ENCODE measurements at places on chromosomes 11 and 22. TPM values are rescaled to one million over a fixed set of nuclear protein-coding genes. Genes with fewer than 3 reads are reported as not detected.

The OR5D18 gene
- not detected for total RNA-seq

The KRTAP5-8 gene
- total RNA-seq: not detected

The CHKA gene
- total RNA-seq: 92.5 TPM

The DRICH1 gene
- total RNA-seq: not detected

The SPTBN2 gene
- 49.1 TPM for total RNA-seq

The OR51E2 gene
- total RNA-seq: not detected

The TMEM45B gene
- 0.38 TPM for total RNA-seq

The BACE1 gene
- total RNA-seq: 9.2 TPM

The RTN4R gene
- total RNA-seq: 33.4 TPM

The PICK1 gene
- total RNA-seq: 28.3 TPM

The YPEL1 gene
- 5.5 TPM for total RNA-seq

The LYVE1 gene
- total RNA-seq: 0.94 TPM

The CAPN5 gene
- 23.2 TPM for total RNA-seq

The CNIH2 gene
- total RNA-seq: 10.8 TPM

The MCAT gene
- total RNA-seq: 12.3 TPM

The TPH1 gene
- 0.43 TPM for total RNA-seq

The MUC15 gene
- not detected for total RNA-seq

The PDE3B gene
- total RNA-seq: 21.3 TPM

The FAT3 gene
- 78.0 TPM for total RNA-seq

- DNase-seq: no peak
These were observed 10.5 kb downstream of the MIF start for GRCh38 chr22:23904573-23905254.

DNA sequence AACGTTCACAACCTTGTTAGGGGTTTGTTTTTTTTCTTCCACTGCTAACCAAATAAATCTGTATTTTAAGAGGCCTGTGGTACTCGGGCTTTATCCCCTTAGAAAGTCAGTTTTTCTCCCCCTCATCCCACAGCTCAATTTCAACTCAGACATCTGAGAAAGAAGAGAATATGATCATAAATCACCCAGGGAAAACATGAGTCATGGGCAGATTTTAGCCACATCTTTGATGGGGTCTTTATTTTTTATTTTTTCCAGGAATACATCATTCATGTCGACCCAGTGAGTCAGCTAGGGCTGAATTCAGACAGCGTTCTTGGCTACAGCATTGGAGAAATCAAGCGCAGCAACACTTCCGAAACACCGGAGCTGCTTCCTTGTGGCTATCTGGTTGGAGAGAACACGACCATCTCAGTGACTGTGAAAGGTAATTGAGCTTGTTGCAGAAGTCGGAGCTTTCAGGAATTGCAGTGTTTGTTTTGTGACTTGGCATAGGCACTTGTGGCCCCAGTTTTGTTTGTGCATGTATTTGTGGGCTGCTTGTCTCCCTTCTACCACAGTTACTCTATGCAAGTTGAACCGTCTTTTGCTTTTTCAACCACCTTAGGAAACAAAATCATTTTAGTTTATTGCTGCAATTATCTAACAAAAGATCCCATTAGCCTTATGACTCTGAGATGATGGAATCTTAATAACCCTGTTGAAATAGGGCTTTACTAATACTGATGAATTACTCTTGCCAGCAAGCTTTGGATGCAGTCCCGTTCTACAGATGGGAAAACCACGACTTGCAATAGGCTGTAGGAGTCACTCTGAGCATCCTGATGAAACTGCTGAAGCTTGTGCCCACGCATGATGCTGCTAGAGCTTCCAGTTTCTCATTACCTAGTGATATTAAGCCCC is 62.7 kb downstream of the DBX1 start:
- no peak for DNase-seq

DNA sequence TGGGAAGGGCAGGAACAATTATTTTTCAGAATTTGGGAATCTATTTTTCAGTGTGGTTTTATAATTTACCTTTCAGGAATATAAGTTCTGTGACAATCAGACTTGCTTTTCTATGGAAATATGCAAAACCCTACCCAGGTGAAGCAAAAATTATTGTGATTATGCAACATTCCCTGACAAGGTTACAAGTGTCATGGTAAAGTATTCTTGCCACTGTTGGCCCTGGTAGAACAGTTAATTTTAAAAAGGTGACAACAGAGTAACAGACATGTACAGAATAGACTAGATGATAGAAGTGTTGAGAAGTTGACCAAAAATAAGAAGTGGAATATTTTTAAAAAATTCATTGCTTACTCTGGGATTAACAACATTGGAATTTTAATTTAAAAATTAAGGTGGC is 29.2 kb downstream of the TRAF6 start:
- no peak for DNase-seq

DNA sequence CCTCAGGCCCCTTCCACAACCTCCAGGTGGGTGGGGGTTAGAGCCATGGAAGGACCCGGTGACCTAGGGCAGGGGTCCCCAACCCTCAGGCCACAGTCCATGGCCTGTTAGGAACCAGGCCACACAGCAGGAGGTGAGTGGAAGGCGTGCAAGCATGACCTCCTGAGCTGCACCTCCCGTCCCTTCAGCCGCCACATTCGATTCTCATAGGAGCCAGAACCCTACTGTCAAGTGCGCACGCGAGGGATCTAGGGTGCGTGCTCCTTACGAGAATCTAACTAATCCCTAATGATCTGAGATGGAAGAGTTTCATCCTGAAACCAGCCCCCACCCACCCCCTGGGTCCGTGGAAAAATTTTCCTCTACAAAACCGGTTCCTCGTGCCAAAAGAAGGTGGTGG is 3.6 kb upstream of the KRTAP5-4 start:
- DNase-seq: no peak

- no peak for DNase-seq
These were observed 84.8 kb downstream of the TP53I11 start for GRCh38 chr11:44865866-44866272.

DNA sequence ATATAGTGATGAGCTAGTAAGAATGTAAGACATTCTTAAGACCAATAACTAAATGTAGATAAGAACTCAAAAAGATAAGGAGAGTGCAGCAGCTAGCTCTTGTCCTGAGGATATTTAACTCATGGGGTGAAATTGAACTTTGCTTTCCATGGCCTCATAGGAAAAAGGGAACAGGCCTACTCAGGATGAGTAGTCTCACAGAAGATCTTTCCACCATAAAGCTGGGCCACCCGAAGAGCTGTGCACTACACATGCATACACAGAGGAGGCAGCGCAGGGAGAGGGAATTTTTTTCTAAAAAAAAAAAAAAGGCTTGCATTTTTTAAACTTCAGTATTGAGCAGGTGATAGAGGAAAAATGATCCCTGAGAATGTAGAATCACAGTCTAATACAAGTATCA is 59.9 kb upstream of the CFAP300 start:
- DNase-seq: peak; percentile 11

GRCh38 chr11:9002920-9003572 is 755 bp downstream of the NRIP3 start:
- peak; percentile 27 for DNase-seq

- no peak for DNase-seq
These were observed 684.3 kb upstream of the RAG2 start for GRCh38 chr11:37282367-37282766.

DNA sequence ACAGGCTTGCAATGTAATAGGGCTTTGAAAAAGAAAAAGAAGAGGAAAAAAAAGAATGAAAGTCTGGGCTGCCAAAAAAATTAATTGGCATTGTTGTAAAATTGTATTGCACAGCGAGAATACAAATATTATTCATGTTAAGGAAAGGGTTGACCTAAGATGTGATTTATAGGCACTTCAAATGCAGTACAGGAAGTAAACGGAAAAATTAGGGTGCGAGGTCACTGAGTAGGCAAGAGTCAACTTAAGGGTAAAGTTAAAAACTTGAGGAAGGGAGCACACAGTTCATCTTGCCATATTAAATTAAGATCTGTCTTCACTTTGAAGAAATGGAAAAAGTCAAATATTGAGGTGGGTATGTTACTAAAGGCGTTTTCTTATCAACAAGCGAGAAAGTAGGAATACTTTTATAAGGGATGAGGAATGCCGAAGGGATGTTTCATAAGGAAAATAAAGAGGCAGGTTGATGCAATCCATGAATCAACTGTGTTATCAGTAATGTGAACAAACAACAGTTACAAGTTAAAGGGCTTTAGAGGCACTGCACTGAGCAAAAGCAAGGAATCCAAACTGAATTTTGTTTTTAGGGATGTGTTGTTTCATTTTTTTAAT is 123.0 kb downstream of the WT1 start:
- DNase-seq: no peak

GRCh38 chr11:103878646-103879045 is 157.8 kb upstream of the DDI1 start:
- no peak for DNase-seq

- DNase-seq: peak; percentile 85
These were observed 8.6 kb upstream of the MMP8 start for GRCh38 chr11:102733232-102733875.

- no peak for DNase-seq
These were observed 83.5 kb upstream of the EIF3D start for GRCh38 chr22:36612458-36612857.

DNA sequence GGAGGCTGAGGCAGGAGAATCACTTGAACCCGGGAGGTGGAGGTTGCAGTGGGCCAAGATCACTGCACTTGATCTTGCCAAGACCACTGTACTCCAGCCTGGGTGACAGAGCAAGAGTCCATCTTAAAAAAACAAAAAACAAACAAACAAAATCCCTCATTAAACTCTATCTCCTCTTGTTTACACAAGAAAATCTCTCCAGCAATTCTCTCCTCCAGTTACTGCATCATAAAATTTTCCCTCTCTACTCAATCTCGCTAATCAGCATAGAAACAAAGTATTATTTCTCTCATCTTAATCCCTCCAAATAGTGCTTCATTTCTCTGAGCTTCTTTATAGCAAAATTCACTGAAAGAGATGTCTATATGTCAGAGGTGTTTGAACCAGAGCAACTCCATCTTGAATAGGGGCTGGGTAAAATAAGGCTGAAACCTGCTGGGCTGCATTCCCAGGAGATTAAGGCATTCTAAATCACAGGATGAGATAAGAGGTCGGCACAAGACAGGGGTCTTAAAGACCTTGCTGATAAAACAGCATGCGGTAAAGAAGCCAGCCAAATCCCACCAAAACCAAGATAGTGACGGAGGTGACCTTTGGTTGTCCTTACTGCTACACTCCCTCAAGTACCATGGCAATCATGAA is 19.8 kb downstream of the MTMR2 start:
- DNase-seq: peak; percentile 35

DNA sequence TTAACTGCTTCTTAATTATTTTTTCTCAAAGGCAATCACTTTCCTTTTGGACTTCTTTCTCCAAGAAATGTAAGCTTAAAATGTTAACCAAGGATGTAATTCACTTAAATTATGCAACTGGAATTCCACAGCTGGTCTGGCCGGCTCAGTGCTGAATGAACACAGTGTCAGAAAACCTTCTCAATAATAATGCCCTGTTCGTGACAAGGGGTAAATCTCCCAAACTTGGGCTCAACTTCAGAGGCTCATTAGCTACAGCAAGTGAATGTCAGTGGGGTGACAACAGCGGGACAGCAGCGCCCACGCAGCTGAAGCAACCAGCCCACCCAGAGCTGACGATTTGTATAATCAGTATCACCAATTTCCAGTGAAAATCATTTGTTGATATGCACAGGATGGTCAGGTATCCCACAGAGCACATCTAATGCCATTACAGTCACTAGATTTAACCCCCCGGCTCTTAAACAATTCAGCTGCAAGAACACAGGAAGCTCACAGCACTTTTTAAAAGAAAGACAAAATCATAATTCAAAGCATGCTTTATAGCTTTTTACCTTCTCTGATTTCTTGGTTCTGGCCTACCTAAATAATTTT is 704.8 kb downstream of the DLG2 start:
- DNase-seq: peak; percentile 35

DNA sequence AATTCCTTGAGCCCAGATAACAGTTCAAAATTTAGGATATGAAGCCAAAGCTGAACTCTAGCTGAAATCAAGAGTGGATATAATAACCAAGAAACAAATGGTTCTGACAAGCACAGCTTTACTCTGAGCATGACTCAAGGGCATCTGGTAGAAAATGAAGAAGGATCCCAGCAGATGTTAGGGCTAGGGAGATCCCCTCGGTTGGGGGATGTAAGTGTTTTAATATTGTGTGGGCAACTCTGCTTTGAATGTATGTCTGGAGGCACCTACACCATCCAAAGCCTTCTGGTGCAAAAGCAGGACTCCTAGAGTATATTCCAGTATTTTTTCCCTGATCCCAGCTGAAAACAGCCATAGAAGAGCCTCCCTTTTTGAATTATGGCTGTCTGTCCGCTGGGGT is 61.7 kb downstream of the FLI1 start:
- DNase-seq: no peak
